A549 treated with dexamethasone at 1 μM for 4 hours (cell line): ENCODE measurements at places on chromosomes 12 and 14. TPM values are rescaled to one million over a fixed set of nuclear protein-coding genes. Genes with fewer than 3 reads are reported as not detected.

EIF2S3B gene
- 0.66 to 0.89 TPM (median 0.76 TPM) in 5 replicates for total RNA-seq

VRTN gene
- 0.08 TPM in 1 of 5 replicates, not detected in the others for total RNA-seq

GNS gene
- total RNA-seq: 45.8 to 63.0 TPM (median 58.2 TPM) in 5 replicates

FGF6 gene
- not detected in 5 replicates for total RNA-seq

TAS2R20 gene
- 0.06 to 0.12 TPM (median 0.11 TPM) in 3 of 5 replicates, not detected in the others for total RNA-seq

CLEC6A gene
- total RNA-seq: not detected in 5 replicates

ASCL1 gene
- total RNA-seq: not detected in 5 replicates

ZNF385A gene
- total RNA-seq: 12.3 to 23.4 TPM (median 22.5 TPM) in 5 replicates

PRB4 gene
- not detected in 5 replicates for total RNA-seq

KRT85 gene
- total RNA-seq: not detected in 5 replicates

LRP1 gene
- total RNA-seq: 9.7 to 18.2 TPM (median 14.8 TPM) in 5 replicates

LRRC43 gene
- total RNA-seq: 0.09 to 0.24 TPM (median 0.21 TPM) in 5 replicates

MSRB3 gene
- total RNA-seq: 21.9 to 28.1 TPM (median 24.9 TPM) in 5 replicates

GPR84 gene
- 0.05 to 0.13 TPM (median 0.09 TPM) in 3 of 5 replicates, not detected in the others for total RNA-seq

PPHLN1 gene
- 47.6 to 78.6 TPM (median 57.1 TPM) in 5 replicates for total RNA-seq

ITGA5 gene
- total RNA-seq: 222 to 345 TPM (median 276 TPM) in 5 replicates

RNF212B gene
- total RNA-seq: not detected in 5 replicates

SDR9C7 gene
- 0.05 to 0.08 TPM (median 0.07 TPM) in 4 of 5 replicates, not detected in the other for total RNA-seq
